HT-29 (cell line): ENCODE measurements at places on chromosomes 13 and 19. TPM values are rescaled to one million over a fixed set of nuclear protein-coding genes. Genes with fewer than 3 reads are reported as not detected.

The MBD3L2 gene
- not detected in 2 replicates for total RNA-seq

The INTS6 gene
- total RNA-seq = 37.6 and 49.4 TPM in 2 replicates

The PABPC3 gene
- 0.05 and 0.18 TPM in 2 replicates for total RNA-seq

The ZNF878 gene
- total RNA-seq = 0.16 TPM in 1 of 2 replicates, not detected in the other

The ANGPTL8 gene
- not detected in 2 replicates for total RNA-seq

The TTC9B gene
- total RNA-seq = 0.94 TPM in 1 of 2 replicates, not detected in the other

The RNF225 gene
- total RNA-seq = 0.58 and 0.99 TPM in 2 replicates

The EPS8L1 gene
- 543 and 612 TPM in 2 replicates for total RNA-seq

The TFPT gene
- total RNA-seq = 10.7 and 20.0 TPM in 2 replicates

The PNMA8C gene
- 0.05 TPM in 1 of 2 replicates, not detected in the other for total RNA-seq

The HS6ST3 gene
- total RNA-seq = not detected in 2 replicates

The KCNK6 gene
- 10.3 and 13.9 TPM in 2 replicates for total RNA-seq

The GNG7 gene
- total RNA-seq = 0.03 and 0.23 TPM in 2 replicates

The BSPH1 gene
- not detected in 2 replicates for total RNA-seq

The PCSK4 gene
- 0.99 and 2.1 TPM in 2 replicates for total RNA-seq

The GIPR gene
- 4.3 and 5.1 TPM in 2 replicates for total RNA-seq

The CEACAM4 gene
- not detected in 2 replicates for total RNA-seq

The CCDC169 gene
- not detected in 2 replicates for total RNA-seq

The IRGC gene
- 0.08 TPM in 1 of 2 replicates, not detected in the other for total RNA-seq

The CBY2 gene
- total RNA-seq = not detected in 2 replicates

The SPACA4 gene
- total RNA-seq = 2.3 and 3.4 TPM in 2 replicates

The LENG8 gene
- total RNA-seq = 153 TPM in 2 replicates

The ZNF324B gene
- 10.4 and 20.9 TPM in 2 replicates for total RNA-seq

The ZNF442 gene
- 0.03 and 0.05 TPM in 2 replicates for total RNA-seq

The TMPRSS9 gene
- total RNA-seq = 0.31 TPM in 1 of 2 replicates, not detected in the other

The S1PR5 gene
- not detected in 2 replicates for total RNA-seq

The OR7G2 gene
- not detected in 2 replicates for total RNA-seq

The ZNF221 gene
- 0.68 and 0.97 TPM in 2 replicates for total RNA-seq

The LYPD3 gene
- 0.05 and 0.78 TPM in 2 replicates for total RNA-seq

The NCAN gene
- not detected in 2 replicates for total RNA-seq

The RTBDN gene
- 0.13 and 0.16 TPM in 2 replicates for total RNA-seq

The NEK5 gene
- 0.05 TPM in 1 of 2 replicates, not detected in the other for total RNA-seq

The HSD11B1L gene
- 2.1 and 4.1 TPM in 2 replicates for total RNA-seq

The CLDN10 gene
- not detected in 2 replicates for total RNA-seq

The RRAS gene
- 33.1 and 45.2 TPM in 2 replicates for total RNA-seq

The KLK3 gene
- total RNA-seq = not detected in 2 replicates

The CAPN12 gene
- total RNA-seq = 50.6 and 53.9 TPM in 2 replicates

The CGB5 gene
- not detected in 2 replicates for total RNA-seq

The SPRED3 gene
- 0.13 and 3.2 TPM in 2 replicates for total RNA-seq

The SHANK1 gene
- total RNA-seq = not detected in 2 replicates

The ERICH6B gene
- not detected in 2 replicates for total RNA-seq

The HRC gene
- total RNA-seq = 0.08 TPM in 1 of 2 replicates, not detected in the other

The SIAH3 gene
- total RNA-seq = 0.10 TPM in 1 of 2 replicates, not detected in the other

The MUC16 gene
- 0.03 TPM in 2 replicates for total RNA-seq

The TMEM221 gene
- total RNA-seq = not detected in 2 replicates

The LRG1 gene
- 16.1 and 19.1 TPM in 2 replicates for total RNA-seq
